Stimulated activated CD8-positive, alpha-beta memory T cell treated with anti-CD3 and anti-CD28 coated beads, Interleukin-7, amount 100 ng/mL, for 24 hours (primary cell): ENCODE measurements at places on chromosomes 12 and 14.

DNA sequence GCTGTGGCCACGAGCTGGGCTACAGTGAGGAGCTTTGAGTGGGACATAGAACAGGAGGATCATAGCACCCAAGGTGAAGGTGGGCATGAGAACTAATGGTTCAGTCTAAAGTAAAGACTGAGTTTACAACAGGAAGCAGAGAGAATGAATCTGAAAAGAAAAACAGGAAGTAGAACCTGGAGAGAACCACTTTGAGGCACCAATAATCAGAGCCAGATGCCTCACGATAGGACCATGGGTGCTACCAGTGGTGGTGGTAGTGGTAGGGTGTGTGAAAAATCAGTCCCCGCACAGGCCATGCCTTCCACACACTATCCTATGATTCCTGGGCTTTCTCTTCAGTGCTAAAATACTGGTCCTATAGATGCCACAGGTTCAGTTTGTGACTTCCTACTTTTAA lies 293.6 kb downstream of the AKAP6 start:
- no peak for DNase-seq

GRCh38 chr14:90061685-90062126 lies at the start of gene KCNK13:
TSS of gene KCNK13 (plus strand) at chr14:90061994. CDS start at chr14:90062206, 212 bp downstream.
- no peak for DNase-seq

- DNase-seq, result no peak
Measured at GRCh38 chr12:42260518-42260917, 22.5 kb upstream of the YAF2 start.

DNA sequence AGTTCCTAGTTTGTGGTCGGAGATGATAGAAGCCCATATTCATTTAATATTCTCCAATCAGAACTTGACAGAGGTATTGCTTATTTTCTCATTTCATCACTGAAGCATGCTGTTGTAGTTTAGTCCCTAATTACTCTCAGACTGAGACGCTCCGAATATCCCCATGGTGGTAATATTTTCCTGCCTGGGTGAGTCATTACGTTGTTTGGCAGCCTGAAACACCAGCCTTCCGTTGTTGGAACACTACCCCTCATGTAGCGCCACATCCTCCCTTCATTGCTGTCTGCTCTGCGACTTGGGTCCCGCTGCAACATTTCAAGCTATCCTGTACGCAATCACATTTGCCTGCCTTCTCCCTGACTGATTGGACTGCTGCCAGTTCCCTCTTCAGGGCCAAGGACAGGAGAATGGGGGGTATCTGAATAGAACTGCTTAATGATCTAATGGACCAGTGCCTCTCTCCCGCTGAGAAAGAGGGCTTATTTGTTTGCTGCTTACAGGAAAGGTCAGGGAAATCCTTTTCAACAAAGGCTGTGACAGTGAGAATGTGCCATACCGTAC lies 369.1 kb downstream of the NPAS3 start:
- DNase-seq, result no peak

GRCh38 chr12:124517260-124518050 lies 50.0 kb downstream of the NCOR2 start:
- no peak for DNase-seq

DNA sequence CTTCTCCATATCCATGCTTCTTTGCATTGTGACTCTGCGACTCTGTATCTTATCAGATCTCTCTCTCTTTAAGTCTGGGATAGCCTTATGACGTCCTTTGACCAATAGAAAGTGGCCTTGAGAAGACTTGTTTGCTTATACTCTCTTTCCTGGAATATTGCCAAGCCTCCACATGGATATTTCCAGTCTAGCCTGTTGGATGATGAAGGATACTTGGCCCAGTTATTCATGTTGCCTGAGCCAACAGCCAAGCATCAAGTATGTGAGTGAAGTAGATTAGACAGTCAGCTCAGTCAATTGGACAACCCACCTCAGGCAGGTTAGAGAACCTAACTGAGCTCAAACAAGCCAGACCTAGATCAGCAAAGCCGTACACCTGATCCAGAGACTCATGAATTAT lies 864.2 kb upstream of the MGAT4C start:
- no peak for DNase-seq

DNA sequence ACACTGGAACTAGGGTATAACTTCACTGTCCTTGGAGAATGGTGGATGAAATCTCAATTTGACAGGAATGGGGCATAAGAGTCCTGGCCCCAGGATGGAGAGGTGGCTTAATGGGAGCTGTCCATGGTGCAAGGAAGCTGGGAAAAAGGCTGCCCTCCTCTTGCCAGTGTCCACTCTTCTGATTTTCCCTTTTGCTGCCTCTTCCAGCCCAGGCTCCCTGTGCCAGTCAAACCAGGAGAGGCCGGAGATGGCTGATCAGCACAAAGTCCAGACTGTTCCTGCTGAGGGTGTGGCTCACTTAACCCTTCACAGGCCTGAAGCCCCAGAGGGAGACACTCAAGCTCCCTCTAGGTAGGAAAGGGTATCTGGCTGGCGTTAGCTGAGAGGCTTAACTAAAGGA lies at the start of gene MYO1A:
Gene MYO1A, minus strand, starts transcription at position 240 of the 400 bp plus-strand sequence. CDS start 1,806 bp downstream, outside the sequence.
- no peak for DNase-seq
